Activated T-cell treated with anti-CD3 and anti-CD28 coated beads, Interleukin-2, amount 50 U/mL, for 4 hours (primary cell): ENCODE measurements at places on chromosomes 1 and 21. TPM values are rescaled to one million over a fixed set of nuclear protein-coding genes. Genes with fewer than 3 reads are reported as not detected.

DNA sequence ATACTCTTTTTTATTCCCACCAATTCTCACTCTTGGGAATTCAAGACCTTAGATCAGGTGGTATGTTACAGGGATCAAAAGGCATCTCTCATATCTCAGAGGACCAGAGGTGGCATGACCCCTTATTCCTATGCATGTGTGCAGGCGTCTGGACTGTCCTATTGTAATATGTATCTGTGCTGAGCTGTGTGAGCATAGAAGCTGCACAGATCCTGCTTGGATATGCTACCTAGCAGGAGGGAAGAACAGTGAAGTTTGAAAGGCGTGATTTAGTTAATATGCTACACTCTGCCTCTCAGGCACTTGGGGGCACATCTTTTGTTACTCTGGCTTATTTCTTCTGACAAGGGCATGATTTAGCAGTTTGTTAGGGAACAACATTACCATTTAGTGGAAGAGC, 86.7 kb upstream of the ZRANB2 start:
- DNase-seq: no peak

DNA sequence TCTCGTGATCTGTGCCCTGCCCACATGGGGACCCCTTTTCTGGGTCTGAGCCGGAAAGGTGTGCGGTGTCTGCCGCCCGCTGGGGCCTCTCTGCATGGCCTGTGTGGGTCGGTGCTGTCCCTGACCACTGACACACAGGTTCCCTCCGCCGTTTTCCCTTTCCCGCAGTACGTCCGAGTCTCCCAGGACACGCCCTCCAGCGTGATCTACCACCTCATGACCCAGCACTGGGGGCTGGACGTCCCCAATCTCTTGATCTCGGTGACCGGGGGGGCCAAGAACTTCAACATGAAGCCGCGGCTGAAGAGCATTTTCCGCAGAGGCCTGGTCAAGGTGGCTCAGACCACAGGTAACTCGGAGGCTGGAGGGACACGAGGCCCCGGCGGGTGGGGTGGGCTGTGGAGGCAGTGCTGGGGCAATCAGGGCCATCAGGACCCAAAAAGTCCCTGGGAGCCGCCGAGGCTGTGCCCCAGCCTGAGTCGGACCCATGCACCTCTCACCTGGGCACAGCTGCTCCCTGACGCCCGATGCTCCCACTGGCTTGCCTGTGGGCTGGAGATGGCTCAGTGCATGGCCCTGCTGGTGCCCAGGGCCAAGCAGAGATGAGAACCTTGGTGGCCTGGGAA, 13.3 kb downstream of the TRPM2 start:
- DNase-seq: no peak

- no peak for DNase-seq
These were observed 193.1 kb upstream of the DAB1 start for GRCh38 chr1:57616921-57617320.

DNA sequence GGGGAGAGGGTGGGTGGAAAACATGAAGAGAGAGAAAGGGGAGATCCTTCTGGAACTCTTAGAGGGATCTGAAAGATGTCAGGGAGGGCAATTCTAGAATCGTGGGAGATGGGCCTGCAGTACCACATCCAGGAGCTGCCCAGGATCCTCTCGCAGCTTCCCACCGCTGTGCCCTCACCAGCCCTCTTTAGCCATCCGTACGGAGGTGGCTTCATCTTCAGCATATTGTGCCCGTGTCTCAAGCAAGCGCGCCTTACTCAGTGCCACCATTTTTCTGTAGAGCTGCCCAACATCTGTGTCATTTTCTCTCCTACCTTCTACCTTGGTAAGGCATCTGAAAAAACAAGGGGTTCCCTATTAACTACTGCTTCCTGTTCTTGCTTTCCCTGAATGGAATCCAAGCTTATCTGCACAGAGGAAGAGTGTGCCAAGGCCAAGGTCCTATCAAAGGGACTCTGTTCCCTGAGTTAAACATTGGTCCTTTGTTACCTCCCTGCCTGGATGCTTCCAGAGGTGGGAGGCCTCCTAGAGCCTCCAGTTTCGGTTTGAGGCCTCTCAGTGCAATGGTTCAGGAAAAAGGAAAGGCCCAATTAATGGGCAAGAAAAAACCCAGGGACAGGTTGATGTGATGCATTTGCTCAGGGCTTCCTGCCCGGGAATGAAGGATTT, 23.2 kb downstream of the C1orf116 start:
- no peak for DNase-seq

DNA sequence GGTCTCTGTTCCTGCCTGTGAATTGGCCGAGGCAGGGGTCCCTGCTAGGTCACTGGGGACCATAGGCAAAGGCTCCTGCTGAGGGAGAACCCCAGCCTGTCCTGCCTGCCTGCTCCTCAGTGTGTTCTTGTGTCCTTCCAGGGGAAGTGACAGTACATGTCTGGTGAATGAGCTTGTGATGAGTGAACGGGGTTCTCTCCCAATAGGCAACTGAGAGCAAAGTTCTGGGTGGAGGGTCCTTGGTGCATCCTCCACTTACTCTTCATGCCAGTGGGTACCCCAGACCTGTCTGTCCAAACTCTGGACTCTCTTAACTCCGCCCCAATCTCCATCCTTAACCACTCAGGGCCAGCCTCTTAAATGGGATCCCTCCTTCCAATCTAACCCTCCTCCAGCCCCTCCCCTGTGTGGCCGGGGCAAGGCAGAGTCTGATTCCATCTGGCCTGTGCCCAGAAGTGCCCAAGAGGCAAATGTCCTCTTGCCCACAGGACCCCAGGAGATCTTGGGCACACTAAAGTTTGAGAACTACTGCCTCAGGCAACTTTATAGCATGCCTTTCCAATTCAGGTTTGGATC, 2.0 kb downstream of the XKR8 start:
- DNase-seq: no peak

GRCh38 chr1:32988665-32989064, 24.1 kb upstream of the RNF19B start:
- DNase-seq: no peak

DNA sequence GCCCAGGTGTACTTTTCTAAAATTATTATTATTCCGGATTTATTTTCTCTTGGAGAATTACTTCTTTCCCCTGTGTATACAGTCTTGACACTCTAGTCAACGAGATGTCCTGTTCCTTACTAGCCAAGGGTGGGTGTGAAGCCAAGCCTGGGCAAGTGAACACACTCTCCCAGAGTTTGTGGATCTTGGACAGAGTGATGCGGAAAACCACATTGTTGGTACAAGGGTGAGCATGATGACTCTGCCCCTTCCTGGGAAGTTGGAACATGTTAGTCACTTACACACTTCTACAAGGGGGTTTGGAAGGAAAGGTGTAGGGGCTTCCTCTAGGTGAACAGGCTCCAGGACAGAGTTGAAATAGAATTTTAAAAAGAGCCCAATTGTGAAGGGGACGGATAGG, 20.0 kb upstream of the RD3 start:
- DNase-seq: no peak

TDRD5 gene
- total RNA-seq: not detected

DNA sequence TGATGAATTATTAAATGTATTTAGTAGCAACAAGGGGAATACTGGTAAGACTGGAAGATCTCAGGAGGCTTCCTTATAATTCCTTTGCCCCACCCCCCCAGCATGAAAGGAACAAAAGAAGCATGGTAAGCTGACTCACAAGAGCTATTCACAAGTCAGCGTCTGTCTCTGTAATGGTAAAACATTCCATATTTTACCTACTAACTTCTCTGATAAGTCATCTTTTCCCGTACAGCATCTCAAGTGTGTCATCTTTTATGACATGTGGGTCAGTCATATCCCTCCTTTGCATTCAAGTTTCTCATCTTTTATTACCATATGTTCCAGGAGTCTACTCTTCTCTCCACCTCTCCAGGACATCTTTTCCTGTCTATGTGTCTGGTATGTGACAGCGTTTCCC, 241.3 kb downstream of the PLA2G4A start:
- DNase-seq: no peak

ATP5IF1 gene
- 121 TPM for total RNA-seq

OR2T34 gene
- total RNA-seq: not detected

LCE6A gene
- total RNA-seq: not detected

NSL1 gene
- 31.8 TPM for total RNA-seq

TCHHL1 gene
- not detected for total RNA-seq

CREB3L4 gene
- total RNA-seq: 4.3 TPM

DNA sequence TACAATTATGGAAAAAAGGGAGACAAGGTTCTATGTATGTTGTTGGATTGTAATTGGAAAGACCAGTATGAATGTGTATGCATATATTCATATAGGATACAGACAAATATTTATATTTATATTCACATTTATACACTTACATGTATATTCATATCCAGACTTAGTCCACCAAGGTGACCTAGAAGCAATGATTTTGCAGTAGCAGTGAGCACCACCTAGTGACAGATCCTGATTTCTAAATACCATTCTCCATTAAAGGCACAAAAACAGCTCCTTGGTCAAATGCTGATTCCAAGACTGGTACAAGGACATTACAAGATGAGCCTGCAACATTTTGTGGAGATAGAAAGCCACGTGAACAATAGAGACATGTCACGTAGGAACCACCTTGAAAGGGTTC, 153.4 kb downstream of the SDCCAG8 start:
- DNase-seq: no peak

DNA sequence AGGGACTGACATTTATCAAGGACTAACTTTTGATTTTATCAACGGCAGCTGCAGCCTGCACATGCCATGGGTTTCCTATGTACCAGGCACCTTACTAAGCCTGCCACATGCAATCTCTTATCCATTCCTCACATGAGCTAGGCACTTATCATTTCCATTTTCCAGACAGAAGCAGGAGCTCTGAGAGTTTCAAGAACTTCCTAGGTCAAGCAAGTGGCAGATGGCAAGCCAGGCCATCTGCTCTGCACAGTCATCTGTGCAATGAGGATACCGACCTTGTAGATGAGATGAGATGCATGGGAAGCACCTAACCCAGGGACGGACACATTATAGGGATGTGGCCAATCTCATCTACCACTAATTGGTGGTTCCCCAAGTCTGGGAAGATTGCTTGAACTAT, 339.4 kb upstream of the USP24 start:
- DNase-seq: no peak

- no peak for DNase-seq
These were observed 341.8 kb downstream of the LMX1A start for GRCh38 chr1:165014753-165015152.

- no peak for DNase-seq
These were observed 130.3 kb downstream of the CASZ1 start for GRCh38 chr1:10665930-10666850.

NOC2L gene
- 292 TPM for total RNA-seq

DNA sequence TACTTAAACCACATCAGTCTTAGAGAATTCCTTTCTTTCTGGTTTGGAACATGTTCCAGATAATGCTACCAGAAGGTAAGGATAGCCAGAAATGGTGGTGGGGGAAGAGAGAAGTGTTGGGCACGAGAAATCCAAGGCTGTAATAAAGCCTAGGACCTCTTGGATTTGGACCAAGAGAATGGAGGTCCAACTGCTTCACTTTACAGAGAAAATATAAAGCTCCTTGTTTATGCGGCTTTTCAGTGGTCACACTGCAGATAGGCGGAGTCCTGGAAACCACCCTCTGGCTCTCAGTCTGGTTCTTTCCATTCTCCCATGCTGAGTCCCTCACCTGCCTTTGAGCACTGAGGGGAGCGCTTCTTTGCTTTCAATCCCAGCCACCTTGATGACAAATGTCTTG, 87.8 kb downstream of the ADCY10 start:
- no peak for DNase-seq

- DNase-seq: no peak
These were observed 119.2 kb downstream of the ITSN1 start for GRCh38 chr21:33761441-33762036.

DNA sequence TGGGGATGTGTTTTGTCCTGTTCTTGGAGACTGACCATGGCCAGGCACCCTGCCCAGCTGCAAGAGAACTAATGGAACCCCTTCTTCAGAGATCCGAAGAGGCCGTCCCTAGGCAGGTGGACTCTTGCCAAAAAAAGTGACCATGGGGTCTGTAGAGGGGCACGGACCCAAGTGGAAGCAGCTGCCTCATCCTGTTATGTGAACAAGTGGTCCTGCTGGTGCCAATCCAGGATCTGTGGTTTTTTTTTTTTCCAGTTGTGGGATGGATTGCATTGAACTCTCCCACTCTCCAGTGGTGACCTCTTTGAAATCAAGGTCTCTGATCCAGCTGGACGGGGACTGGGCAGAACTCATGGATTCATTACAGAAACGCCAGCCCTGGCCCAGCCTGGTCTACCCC, 71.2 kb downstream of the ARHGEF10L start:
- DNase-seq: no peak
